ENCODE measurements at places on chromosomes 3 and 15.

DNA sequence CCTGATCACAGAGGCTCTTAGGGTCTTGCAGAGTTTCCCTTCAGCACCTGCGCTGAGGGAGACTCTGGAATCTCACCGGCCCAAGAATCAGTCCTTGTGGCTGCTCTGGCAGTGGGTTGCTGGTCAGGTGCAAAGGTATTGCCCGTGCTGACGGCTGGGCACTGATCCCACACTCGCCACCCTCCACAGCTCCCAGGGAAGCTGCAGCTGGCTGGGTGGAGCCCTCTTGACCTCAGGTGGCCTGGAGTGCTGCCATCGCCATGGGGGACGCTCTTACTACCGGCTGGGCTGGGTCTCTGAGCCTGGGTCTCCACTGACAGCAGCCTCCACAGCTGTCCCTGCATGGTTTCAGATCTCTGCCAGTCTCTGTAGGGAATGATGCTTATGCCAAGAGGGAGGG is 52.6 kb upstream of the EPHB3 start:
- DNase-seq, result no peak

DNA sequence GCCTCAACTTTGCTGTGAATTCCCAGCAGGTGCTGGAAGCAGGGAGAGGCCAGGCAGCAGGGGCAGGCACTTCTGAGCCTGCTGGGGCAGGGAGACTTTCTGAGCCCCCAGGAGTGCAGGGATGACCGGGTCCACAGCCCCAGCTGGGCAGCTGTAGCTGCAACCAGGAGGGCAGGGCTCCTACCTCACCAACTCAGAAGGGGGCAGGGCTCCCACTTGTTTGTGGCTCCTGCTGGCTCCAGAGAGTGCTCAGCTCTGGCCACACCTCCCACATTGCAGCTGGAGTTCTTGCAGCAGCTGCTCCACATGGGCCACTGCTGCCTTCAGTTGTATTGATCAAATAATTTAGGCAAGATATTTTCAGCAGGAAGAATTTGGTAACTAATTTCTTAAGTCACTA is 812.3 kb downstream of the NSUN3 start:
- no peak for DNase-seq

- DNase-seq, result no peak
Measured at GRCh38 chr3:114809668-114810413, 337.2 kb downstream of the ZBTB20 start.

DNA sequence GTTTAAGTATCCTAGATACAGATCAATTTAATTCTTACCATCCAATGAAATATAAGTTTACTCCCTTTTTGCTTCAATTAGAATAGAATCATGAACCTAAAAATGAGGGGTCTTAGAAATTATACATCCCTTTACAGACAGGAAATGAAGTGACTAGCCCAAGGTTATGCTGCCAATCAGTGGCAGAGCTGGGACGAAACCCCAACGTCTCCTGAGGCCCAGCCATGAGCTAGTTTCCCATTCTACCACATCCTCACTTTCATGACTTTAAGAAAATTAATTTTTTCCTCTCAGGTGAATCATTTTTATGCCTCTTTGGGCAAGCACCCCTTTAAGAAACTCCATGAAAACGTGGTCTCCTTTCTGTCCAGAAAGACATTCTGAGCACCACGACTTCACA is 11.2 kb downstream of the LRIG1 start:
- no peak for DNase-seq

DNA sequence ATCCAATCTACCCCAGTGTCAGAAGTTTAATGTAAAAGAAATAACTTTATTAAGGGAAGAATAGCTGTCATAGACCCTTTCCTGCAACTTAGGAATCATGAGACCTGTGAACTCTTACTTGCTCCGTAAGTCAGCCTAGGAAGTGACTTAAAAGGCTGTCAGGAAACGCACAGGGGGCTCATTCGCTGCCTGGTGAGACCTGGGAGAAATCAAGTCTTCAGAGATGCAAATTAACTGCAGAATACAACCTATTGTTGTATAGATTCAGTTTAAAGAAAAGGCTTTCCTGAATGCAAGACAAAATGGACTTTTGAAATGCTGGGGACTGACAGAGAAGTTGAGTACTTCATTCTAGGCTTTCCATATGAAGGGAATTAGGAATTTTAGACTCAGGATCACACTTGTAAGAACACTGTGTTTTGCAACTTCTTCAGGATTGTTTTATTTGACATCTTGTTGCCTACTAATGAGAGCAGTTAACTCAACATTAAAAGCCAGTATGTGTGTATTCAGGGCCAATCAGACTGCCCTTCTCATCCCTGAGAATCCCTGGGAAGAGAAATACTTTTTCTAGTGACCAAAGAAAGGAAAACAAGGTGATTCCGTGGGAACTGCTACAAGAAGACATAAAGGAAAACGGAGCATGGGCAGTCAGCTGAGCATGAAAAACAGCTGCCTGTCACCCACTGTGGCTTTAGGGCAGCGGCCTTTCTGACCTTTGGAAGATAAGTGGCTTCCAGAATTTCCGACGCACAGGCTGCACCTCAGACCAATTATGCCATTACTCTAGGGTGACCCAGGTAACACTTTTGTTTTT is 18.5 kb upstream of the DPPA4 start:
- DNase-seq, result no peak

GRCh38 chr15:41182266-41182665 is 48.3 kb downstream of the EXD1 start:
- no peak for DNase-seq

DNA sequence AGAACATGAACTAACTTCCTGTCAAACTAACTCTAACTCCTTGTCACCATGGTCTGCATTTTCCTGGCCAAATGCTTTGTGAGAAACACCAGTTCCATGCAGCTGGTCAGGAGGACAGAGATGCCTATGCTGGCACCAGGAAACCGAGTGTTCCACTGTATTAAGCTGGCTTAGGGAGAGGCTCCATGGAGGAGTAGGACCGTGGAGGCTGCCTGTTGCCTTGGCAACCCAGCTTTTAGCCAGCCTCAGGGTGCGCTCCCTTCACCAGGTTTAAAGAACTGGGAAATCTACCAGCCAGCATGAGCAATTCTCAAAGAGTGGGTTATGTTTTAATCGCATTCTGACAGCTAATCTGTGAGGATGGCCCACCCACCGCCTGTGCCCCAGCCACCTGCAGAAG is 394.1 kb downstream of the OCA2 start:
- no peak for DNase-seq

DNA sequence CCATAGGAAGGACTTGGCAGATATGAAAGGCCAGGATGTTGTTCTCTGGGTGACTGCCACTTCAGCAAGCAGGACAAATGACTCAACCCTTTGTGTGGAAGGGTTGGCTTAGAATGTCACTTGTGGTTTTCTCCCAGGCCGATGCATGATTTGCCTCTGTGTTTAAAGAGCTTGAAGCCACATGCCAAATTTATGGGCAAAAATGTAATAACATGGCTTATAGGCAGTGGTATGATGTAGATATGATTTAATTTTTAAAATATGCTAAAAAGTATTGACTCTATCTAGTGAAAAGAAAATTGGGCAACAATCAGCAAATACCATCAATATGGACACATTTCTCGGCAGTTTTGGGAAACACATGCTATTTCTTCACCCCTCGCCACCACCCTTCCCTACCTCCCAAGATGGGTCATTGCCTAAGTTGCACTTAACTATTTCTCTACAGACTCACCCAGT is 114.6 kb downstream of the CYP19A1 start:
- no peak for DNase-seq

- no peak for DNase-seq
Measured at GRCh38 chr15:34642247-34642646, 58.8 kb upstream of the GOLGA8B start.

GRCh38 chr15:48317221-48317620 is 14.0 kb upstream of the DUT start:
- no peak for DNase-seq

- DNase-seq, result no peak
Measured at GRCh38 chr15:43187544-43188155, 2.4 kb downstream of the CCNDBP1 start.

- no peak for DNase-seq
Measured at GRCh38 chr3:165193366-165194254, 2.6 kb downstream of the SLITRK3 start.

- DNase-seq, result no peak
Measured at GRCh38 chr15:45586601-45587094, 531 bp upstream of the BLOC1S6 start.

DNA sequence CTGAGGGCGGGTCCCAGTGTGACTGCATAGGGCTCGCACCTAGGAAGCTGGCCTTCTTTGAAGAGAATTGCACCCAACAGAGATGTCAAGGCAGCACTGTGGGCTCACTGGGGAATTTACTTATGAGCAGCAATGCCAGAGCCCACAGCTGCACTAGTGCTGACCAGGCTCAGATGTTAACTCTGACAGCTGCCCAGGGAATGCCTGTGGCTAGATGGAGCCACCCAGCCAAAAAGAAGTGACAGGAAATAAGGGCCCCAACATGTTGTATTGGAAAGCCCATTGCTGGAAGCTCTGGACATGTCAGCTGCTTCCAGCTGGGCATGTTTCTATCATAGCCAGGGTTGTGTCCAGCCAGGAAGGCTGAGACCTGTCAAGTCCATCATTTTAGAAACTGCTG is 90.9 kb upstream of the ZNF280D start:
- DNase-seq, result no peak

DNA sequence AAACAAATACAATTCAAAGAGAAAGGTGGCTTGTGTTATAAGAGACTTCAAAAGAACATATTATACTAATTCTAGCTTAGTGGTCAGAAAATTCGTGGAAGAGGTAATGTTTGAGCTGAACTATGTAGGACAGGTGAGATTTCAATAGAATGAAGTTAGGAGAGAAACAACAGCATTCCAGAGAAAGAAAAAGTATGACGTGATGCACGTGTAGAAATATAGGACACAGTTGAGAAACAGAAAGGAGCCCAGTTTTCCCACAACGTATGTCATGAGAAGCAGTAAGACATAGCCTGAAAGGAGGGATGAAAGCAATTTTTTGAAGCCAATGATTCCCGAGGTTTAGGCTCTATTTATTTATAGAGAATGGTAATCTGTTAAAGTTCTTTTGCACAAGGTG is 18.7 kb upstream of the P3H2 start:
- DNase-seq, result no peak

DNA sequence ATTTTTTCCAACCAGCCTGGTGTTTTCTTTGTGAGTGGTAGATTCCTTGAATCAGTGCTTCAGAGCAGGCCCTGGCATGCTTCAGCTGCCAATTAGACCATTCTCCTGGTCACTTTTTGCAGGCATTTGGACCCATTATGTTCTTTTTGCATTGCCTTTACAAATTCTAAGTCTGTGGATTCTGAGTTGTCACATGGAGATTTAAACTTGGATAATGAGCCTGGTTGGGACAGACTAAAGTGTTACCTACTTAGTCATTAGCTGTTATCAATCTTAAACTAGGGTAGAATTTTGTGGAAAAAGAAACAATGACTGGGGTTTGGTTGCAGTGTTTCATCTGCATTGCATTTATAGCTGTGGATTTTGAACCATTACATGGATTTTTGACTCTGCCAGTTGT is 40.6 kb downstream of the ARHGEF26 start:
- no peak for DNase-seq
